ENCODE measurements at places on chromosomes 5 and 9.

GRCh38 chr9:78919701-78920100, 622.8 kb downstream of the PSAT1 start:
- no peak for DNase-seq

- DNase-seq, result peak; percentile 13
These were observed 13.6 kb downstream of the ITGA1 start for GRCh38 chr5:52801329-52801728.

- no peak for DNase-seq
These were observed 2023.0 kb upstream of the CDH9 start for GRCh38 chr5:29061381-29061780.

DNA sequence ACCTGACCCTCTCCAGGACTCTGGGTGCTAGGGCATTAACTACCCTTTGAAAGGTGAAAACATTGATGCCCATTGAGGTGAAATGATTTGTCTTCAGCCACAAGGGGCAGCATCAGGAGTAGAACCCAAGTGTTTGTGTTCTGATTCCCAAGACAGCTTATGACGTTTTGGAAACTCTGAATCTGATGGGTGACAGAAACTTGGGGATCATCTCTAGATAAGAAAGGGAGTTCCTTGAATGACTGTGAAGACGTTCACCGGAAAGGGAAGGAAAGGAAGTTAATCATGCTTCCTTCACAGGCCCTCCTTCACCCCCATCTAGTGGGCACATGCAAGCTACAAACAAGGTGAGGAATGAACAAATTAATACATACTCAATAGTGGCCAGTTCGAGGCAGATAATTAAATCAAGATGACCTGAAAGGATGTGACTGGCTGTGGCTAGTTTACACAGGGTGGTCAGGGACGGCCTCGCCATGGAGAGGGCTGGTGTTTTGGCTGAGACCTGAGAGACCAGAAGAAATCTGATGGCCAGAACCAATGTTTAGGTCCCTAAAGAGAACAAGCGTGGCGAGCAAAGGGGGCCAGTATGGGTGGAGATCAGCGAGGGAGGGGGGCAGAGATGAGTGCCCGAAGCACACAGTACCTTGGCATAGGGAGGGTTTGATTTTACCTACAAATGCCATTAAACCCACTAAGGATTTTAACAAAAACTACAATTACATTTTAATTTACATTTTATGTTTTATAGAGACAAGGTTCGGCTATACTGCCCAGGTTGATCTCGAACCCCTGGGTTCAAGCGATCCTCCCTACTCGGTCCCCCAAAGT, 937 bp upstream of the SLC26A2 start:
- DNase-seq, result no peak

DNA sequence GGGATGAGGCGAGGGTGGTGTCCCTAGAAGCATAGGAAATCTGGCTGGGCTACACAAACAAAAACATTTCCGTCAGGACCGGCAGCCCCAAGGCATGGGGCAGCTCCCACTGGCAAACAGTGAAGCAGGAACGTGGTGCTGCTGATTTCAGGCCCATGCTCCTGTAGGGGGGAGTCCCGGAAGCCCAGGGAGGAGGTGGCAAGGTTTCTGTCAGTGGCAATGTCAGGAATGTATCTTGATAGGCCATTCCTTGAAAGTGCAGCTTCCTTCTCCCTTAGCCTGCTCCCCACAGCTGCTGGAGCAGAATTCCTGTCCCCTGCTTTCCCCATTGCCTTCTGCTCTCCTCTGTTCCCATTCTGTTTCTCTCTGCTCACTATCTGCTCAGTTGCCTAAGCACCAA, 42.4 kb downstream of the MRRF start:
- DNase-seq, result no peak

DNA sequence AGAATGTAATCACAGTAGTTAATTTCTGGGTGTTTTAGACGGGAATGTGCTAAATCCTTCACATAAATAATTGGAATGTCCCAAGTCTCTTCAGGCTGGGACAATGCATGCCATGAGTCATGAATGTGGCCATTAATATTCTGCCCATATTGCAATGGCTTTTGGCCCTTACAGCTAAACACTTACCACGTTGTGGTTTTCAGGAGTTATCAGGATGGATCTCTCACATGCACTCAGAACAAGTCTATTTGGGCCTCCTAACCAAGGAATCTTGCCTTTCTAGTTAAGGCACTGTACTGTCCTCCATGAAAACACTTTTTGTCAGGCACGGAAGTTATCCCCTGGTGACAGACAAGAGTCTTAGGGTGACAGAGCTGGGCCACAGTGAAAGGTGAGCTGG, 32.7 kb downstream of the PKD2L2 start:
- no peak for DNase-seq

DNA sequence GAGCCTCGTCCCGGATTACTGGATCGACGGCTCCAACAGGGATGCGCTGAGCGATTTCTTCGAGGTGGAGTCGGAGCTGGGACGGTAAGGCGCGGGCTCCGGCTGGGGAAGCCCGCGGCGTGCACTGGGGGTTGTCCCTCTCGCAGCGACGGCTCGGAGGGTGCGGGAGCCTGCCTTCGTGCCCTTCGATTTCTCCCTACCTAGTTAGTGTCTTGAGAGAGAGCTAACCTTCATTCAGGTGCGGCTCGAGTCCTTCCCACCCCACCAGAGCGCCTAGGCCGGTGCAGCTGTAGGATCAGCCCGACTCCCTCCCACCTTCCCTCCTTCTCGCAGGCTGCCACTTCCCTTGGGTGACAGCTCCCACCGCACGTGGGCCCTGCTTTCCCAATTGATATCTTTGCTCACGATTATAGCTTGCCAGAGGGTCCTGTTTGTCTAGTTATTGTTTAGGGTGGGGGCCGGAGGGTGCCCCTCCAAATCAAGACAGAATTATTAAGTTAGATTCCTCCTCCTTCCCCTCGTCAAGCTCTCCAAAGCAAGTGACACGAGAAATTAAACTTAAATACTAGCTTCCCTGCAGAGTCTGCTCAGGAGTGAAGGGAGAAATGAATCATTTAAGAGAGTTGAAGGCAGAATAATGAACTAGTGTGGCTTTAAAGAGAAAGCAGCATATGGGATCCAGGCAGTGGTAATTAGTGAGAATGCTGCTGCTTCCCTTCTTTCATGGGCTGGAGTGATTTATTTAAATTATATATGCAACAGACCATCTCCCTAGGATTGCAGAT, 569 bp downstream of the CAMK4 start:
- DNase-seq, result no peak

- DNase-seq, result no peak
These were observed 352.1 kb upstream of the CDH18 start for GRCh38 chr5:20340126-20340525.

DNA sequence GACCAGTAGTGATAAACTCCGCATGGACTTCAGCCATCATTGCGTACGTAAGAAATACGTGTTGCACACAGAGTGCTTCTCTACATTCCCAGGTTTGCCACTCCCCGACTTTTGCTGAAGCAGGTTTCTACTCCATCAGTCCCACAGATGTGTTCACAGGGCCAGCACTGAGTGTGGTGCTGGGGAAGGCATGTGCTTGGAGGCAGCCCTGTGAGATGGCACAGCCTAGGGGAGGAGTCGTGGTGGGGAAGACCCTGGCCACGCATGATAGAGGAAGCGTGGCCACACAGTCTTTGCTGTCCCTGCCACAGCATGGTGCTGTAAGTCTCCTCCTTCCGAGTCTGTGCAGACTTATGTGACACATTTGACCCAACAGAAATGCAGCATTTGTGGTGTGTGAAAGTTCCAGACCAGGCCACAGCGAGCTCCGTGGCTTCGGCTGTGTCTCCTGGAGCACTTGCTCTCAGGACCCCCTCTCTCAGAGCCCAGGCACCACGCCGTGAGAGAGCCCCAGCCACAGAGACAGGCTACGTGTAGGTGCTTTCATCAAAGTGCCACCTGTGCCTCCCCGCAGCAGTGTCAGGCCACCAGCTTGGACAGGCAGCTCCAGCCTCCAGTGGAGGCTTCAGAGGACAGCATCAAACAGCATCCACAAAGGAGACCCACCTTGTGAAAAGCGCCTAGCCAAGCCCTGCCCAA, 197.8 kb downstream of the AUH start:
- DNase-seq, result no peak

DNA sequence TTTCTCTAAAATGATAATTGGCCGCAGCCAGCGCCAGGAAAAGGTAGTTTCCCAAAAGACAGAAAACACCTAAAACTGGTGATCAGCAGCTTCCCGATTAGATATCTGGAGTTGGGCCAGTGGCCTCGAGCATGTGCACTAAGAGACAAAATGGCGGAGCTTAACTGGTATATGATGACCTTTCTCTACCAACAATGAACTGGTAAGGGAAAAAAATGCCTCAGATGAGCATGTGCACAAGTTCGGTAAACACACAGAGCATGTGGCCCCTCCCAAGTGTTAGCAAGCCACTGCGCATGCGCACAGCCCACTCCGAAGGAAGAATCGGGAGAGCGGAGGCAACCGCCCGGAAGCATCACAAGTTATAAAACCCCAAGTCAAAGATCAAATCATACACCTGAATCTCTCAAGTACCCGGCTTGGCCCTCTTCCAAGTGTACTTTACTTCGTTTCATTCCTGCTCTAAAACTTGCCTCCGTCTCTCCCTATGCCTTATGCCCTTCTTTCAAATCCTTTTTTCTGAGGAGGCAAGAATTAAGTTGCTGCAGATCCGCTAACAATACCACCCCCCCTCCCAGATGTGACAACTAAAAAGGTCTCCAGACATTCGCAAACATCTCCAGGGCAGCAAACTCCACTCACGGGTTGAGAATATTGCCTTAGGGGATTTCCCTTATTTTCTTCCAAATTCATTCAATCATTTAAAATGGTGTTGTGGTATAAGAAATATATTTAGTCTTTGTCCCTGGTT, 15.0 kb upstream of the PTBP3 start:
- peak; percentile 68 for DNase-seq

- no peak for DNase-seq
These were observed 52.3 kb downstream of the SLF1 start for GRCh38 chr5:94670726-94671125.

Data from hypothalamus (tissue), 51 donors.